Breast epithelium (tissue), 4 donors: ENCODE measurements at places on chromosomes 1 and 21. TPM values are rescaled to one million over a fixed set of nuclear protein-coding genes. Genes with fewer than 3 reads are reported as not detected.

GRCh38 chr1:205481218-205481617 is 23.3 kb upstream of the CDK18 start:
- DNase-seq: no peak
- no peaks in the 10 kb centered on the region for H3K36me3 ChIP-seq
- peaks cover 3% of the 10 kb centered on the region for H3K4me1 ChIP-seq
- H3K27ac ChIP-seq: no peak overlapping the region
- H3K4me3 ChIP-seq: no peak overlapping the region

- H3K27me3 ChIP-seq: no peaks in the 10 kb centered on the region
- no peaks in the 10 kb centered on the region for H3K36me3 ChIP-seq
Measured at GRCh38 chr1:173562813-173563212, 40.1 kb downstream of the SLC9C2 start.

DNA sequence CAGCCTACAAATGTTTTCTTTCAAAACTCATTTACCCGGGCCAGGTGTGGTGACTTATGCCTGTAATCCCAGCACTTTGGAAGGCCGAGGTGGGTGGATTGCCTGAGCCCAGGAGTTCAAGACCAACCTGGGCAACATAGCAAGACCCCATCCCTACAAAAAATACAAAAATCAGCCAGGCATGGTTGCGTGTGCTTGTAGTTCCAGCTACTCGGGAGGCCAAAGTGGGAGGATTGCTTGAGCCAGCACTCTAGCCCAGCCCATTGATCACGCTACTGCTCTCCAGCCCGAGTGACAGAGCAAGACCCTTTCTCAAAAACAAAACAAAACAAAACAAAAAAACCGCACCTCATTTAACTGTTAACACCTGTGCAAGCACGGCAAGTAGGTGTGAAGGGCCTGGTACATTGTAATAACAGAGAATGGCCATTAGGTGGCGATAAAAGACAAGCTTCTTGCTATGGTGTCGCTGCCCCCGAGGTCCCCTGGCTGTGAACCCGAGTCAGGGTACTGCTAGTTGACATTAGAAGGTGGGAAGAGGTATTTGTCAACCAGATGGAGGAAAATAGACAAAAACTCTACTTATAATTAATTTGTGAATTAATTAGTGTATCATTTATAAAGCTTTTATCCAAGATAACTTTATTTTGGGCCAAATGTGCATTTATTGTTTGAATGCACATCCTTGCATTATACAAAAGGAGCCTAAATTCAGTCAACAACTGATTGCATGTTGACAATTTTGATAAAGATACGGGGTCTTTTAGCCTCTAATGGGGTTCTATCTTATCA is 66.5 kb downstream of the SH3BGR start:
- H3K27ac ChIP-seq: no peak overlapping the region
- H3K36me3 ChIP-seq: no peaks in the 10 kb centered on the region
- no peak overlapping the region for H3K4me3 ChIP-seq
- H3K27me3 ChIP-seq: no peaks in the 10 kb centered on the region
- H3K4me1 ChIP-seq: no peaks in the 10 kb centered on the region

- no peaks in the 10 kb centered on the region for H3K27me3 ChIP-seq
- H3K36me3 ChIP-seq: no peaks in the 10 kb centered on the region
- H3K4me1 ChIP-seq: no peaks in the 10 kb centered on the region
- no peak overlapping the region for H3K27ac ChIP-seq
Measured at GRCh38 chr21:32908534-32908933, 117.2 kb upstream of the OLIG2 start.

DNA sequence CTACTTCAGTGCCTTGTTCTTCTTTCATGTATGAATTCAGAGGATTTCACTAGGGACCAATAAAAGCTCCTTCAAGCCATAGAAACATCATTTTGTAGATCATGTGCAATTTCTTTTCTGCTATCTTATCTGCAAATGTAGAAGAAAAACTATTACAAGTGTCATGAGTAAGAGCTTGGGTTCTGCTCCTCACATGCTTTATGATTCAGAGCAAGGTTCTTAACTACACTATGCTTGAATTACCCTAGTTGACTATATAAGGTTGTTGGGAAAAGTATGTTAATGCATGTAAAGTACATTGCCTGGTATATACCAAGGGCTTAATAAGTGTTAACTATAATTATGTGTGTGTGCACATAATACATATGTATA is 91.4 kb upstream of the S1PR1 start:
- no peaks in the 10 kb centered on the region for H3K27me3 ChIP-seq
- no peak overlapping the region for H3K4me3 ChIP-seq
- no peaks in the 10 kb centered on the region for H3K4me1 ChIP-seq
- no peak for DNase-seq
- H3K36me3 ChIP-seq: no peaks in the 10 kb centered on the region

- H3K36me3 ChIP-seq: no peaks in the 10 kb centered on the region
- H3K4me3 ChIP-seq: peak overlapping the region; percentile 86
- peaks cover 7% of the 10 kb centered on the region for H3K4me1 ChIP-seq
- H3K27me3 ChIP-seq: no peaks in the 10 kb centered on the region
Measured at GRCh38 chr1:109099938-109100773, 9.6 kb downstream of the TMEM167B start.

- no peak for DNase-seq
- no peaks in the 10 kb centered on the region for H3K36me3 ChIP-seq
- H3K27me3 ChIP-seq: no peaks in the 10 kb centered on the region
- no peaks in the 10 kb centered on the region for H3K4me1 ChIP-seq
- no peak overlapping the region for H3K27ac ChIP-seq
Measured at GRCh38 chr1:106962591-106962990, 93.9 kb upstream of the PRMT6 start.

The MKNK1 gene
- 51.5 TPM for total RNA-seq

The CACNA1E gene
- under 0.01 TPM for total RNA-seq
